ENCODE measurements at places on chromosomes 16 and 17. TPM values are rescaled to one million over a fixed set of nuclear protein-coding genes. Genes with fewer than 3 reads are reported as not detected.

- H3K27me3 ChIP-seq = no peaks in the 10 kb centered on the region
- H3K36me3 ChIP-seq = no peaks in the 10 kb centered on the region
- no peaks in the 10 kb centered on the region for H3K4me1 ChIP-seq
- DNase-seq = no peak
- no peak overlapping the region for H3K27ac ChIP-seq
Measured at GRCh38 chr17:45914047-45914717, 19.8 kb downstream of the MAPT start.

DNA sequence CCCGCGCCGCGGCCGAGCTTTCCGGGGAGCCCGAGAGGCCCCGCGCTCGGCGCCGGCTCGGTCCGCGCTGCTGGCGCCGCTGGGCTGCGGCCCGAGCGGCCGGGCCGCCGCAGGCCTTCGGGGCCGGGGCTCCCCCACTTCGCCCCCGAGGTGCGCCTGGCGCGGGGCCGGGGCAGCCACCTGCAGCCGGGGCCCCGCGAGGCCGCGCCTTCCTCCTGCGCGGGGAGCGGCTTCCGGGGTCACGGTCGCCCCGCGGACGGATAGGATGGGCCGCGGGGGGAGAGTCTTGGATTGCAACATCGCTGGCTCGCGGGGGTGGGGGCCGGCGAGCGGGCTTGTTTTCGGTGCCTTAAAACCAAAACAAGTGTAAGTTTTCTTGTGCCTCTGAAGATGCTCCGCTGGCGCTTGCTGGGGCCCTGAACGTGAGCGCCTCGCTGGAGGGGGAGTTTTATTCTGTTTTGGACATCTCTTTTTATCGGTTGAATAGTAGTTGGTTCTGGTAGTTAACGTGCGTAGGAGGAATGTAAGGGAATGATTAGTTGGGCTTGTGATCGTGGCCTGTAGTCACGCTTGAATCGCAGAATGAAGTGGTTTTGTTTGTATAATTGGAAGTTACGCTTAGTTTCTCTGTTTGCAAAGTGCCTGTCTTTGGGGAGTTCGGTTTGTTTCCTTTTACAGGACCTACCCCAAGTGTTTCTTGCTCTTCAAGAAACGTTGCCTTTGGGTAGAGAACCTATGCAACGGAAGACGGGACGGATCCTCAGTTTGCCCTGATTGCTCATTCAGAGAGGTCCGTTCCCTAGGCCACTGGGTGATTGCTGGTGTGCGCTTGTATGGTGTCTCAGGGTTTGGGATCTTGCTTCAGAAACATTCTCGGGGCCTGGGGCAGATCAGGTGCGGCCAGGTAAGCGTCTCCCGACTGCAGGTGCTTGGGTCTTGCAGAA lies 724 bp downstream of the UBE2I start:
- H3K27me3 ChIP-seq = no peaks in the 10 kb centered on the region
- peak overlapping the region; percentile 58 for H3K4me3 ChIP-seq
- peak overlapping the region; percentile 52 for H3K27ac ChIP-seq
- H3K36me3 ChIP-seq = peaks cover 10% of the 10 kb centered on the region

GRCh38 chr16:55046916-55047315 lies 116.3 kb downstream of the IRX5 start:
- H3K27me3 ChIP-seq = no peaks in the 10 kb centered on the region
- no peak overlapping the region for H3K4me3 ChIP-seq
- H3K27ac ChIP-seq = no peak overlapping the region
- DNase-seq = no peak
- no peaks in the 10 kb centered on the region for H3K4me1 ChIP-seq
- H3K36me3 ChIP-seq = no peaks in the 10 kb centered on the region

DNA sequence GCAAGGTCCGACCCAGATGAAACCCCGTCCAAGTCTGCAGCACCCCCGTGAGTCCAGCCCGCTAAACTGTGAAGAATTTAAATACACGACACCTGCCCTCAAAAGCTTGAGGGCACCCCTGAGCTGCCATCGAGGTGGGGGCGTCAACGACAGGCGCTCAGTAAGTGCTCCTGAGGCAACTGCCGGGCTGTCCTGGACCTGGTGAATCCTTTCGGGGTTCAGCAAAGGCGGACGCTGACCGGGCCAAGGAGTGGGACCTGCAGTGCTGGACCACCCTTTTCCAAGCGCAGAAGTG lies 512 bp upstream of the ENDOV start:
- no peaks in the 10 kb centered on the region for H3K36me3 ChIP-seq
- DNase-seq = no peak
- peak overlapping the region; percentile 91 for H3K4me3 ChIP-seq

DNA sequence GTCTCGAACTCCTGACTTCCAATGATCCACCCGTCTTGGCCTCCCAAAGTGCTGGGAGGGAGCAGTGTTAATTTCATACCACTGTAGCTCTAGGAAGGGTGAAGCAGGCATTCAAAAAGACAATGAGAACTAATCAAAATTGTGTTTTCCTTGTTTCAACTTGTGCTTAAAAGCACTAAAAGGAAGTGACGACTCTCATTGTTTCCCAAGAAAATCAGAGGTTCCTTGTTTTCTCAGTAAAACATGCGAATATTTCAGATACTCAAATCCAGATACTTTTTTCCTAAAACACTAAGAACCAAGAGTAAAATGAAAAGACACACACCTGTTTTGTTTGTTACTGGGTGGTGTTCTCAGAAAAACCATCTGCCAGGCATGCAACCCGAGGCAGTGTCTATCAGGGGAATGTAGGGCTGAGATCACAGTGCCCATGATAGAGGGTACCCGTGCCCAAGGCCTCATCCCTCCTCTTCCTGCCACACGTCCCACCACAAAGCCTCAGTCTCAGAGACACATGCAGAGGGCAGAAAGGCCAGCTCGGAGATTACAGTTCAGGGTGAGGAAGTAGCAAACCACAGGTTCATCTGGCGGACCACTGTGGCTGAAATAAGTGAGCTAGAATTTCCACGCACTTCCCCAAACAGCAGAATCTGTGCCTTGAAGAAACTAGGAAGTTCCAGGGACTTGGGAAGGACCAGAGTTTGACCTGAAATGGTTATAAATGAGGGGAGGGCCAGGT lies 33.7 kb downstream of the GINS3 start:
- no peaks in the 10 kb centered on the region for H3K27me3 ChIP-seq
- H3K4me3 ChIP-seq = no peak overlapping the region

- no peak for DNase-seq
- H3K27ac ChIP-seq = no peak overlapping the region
- no peaks in the 10 kb centered on the region for H3K36me3 ChIP-seq
- peaks cover 44% of the 10 kb centered on the region for H3K27me3 ChIP-seq
- H3K4me1 ChIP-seq = peaks cover 12% of the 10 kb centered on the region
Measured at GRCh38 chr17:36929851-36930582, 7.3 kb upstream of the LHX1 start.

The TLCD3B gene
- 0.65 TPM for total RNA-seq

DNA sequence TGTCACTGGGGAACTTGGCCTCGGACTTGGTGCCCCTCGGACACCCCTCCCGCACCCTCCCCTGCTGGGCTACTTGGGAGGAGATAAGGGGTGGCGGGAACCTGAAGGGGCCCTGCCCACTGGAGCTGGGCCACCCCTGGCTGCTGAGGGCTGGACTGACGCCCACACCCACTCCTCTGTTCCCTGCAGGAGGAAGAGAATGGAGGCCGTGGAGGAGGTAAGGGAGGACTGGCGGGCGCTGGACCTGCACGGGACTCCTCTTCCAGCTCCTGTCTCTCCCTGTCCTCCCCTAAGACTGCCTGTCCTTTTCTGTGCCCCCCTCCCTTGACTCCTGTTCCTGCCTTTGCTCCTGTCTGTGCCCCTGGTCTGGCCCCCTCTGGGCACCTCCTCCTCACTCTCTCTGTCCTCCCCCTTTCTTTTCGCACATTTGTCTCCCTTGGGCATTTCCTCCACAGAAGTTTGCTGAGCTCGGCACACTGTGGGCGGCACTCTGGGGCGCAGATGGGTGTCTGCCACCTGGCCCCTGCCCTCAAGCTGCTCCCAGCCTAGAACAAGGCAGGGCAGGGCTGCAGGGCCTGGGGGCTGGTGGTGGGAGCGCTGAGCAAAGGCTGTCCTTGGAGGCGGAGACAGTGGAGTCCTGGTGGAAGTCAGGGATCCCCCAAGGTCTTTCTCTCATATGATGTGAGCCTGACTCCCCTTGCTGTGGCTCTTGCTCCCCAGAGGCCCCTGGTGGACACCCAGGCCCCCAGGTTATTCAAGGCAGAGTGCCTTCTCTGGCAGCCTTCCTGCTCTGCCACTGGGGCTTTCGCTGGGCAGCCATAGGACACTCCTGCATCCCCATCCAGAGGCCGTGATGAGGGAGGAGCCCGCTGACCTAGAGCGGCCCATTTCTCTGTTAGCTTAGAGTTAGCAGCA lies 32.7 kb downstream of the ARHGAP23 start:
- H3K4me3 ChIP-seq = no peak overlapping the region
- H3K27ac ChIP-seq = no peak overlapping the region
- no peak for DNase-seq

DNA sequence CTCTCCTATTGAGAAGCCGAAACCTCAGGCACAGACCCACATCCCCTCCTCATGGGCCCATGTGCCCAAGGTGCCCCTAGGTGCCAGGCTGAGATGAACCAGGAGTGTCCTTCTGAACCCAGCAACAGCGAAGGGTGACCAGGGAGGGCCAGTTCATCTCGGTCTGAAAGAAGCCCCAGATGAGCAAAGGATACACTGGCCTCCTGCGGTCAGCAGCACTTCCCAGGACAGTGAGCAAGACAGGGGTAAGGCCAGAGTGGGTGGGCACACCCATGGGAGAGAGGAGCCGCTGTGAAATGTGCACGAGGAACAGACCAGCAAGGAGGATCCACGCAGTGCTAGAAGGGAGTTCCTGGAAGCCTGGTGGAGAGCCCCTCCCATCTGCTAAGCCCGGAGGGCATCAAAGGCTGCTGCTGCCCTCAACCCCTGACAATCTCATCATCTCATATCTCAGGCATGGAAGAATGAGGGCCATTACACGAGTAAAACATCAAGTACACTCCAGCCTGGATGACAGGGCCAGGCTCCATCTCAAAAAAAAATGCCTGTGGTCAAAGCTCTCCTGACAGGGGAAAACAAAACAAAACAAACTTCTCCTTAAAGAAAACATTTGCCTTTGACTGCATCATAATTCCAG lies 3.3 kb upstream of the HBZ start:
- H3K27ac ChIP-seq = no peak overlapping the region
- DNase-seq = no peak
- no peaks in the 10 kb centered on the region for H3K27me3 ChIP-seq
- peaks cover under 1% of the 10 kb centered on the region for H3K4me1 ChIP-seq
- no peaks in the 10 kb centered on the region for H3K36me3 ChIP-seq

DNA sequence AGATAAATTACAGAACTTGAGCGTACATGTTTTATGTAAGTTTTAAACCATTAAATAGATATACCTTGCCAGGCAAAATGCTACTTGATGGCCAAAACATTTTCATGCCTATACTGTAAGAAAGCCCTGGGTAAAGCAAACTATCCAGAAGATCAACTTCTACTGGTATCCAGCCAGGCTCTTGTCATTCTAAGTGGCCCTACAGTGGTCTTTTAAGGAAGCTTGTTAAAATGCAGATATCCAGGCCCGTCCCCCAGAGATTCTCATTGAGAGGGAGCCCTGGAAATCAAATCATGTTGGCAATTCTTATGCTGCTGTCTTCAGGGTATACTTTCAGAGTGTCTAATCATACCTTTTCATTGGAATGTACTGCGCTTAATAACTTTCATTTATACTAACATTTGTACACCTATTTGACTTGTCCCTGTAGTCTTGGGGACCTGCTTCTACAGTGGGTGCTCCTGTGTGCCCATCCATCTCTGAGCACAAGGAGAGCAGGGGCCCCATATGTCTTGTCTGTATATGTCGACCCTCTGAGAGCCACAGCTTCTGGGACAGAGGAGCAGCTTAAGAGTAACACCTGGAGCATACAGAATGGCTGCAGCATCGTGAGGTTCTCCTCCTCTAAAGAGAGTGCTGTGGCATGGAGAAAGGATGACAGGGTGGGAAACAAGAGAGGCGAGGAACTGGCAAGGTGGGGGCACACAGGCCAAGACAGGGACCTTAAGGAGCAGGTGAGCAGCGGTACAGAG lies 43.6 kb upstream of the ANKFY1 start:
- no peak overlapping the region for H3K4me3 ChIP-seq
- H3K36me3 ChIP-seq = no peaks in the 10 kb centered on the region
- H3K4me1 ChIP-seq = peaks cover 17% of the 10 kb centered on the region
- no peak for DNase-seq

DNA sequence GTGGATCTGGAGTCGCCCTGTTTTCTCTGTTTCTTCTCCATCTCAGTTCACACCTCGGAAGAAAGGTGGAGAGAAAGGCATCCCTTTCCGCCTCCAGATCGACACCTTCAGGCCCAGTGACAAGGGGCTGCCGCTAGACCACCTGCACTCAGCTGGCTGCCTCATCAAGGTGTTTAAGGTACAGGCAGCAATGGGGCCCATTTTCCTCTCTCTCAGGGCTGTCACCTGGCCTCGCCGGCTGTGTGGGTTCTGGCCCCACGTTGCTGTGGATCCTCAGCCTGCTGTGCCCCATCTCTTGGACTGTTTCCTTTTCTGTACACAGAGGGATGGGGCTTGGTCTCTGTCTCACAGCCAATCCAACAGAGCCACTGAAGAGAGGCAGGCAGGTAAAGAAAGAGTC lies 17.4 kb upstream of the STAC2 start:
- no peak overlapping the region for H3K27ac ChIP-seq
- H3K4me3 ChIP-seq = no peak overlapping the region
- H3K27me3 ChIP-seq = no peaks in the 10 kb centered on the region
- H3K4me1 ChIP-seq = peaks cover 7% of the 10 kb centered on the region

The ZG16 gene
- total RNA-seq = 0.19 TPM

The ZNF48 gene
- total RNA-seq = 4.7 TPM

DNA sequence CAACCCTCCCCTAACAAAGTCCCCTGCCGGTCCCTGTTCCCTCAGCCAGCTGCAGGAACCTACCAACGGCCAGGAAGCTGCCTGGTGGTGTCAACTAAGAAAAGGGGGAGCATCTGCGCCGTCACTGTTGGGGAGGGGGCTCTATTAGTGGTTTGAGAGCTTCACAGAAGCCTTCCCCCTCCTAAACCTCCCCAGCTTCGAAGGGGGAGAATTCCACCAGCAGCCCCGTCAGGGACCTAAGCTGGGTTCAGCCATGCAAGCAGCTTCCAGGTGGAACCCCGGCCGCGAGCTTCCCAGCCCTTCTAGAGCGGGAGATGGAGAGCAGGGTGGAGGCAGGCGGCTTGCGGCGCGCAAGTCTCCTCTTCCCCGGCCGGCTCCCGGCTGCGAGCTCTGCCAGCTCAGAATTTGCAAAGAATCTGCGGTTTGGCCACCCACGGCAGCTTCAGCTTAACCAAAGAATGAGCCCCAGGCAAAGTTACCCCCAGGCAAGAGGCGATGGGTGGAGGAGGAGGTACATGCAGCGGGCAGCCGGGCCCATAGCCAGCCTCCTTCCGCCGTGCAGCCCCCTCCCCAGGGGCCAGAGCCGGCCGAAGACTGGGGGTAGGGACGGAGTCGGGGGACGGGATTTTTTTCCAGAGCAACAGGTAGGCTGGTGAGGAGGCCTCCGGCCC lies 33.7 kb downstream of the DDX19A start:
- H3K4me3 ChIP-seq = peak overlapping the region; percentile 68
- H3K4me1 ChIP-seq = peaks cover 19% of the 10 kb centered on the region
- no peaks in the 10 kb centered on the region for H3K36me3 ChIP-seq

- DNase-seq = no peak
- no peaks in the 10 kb centered on the region for H3K27me3 ChIP-seq
- H3K4me3 ChIP-seq = no peak overlapping the region
- H3K36me3 ChIP-seq = peaks cover 1% of the 10 kb centered on the region
- no peak overlapping the region for H3K27ac ChIP-seq
Measured at GRCh38 chr16:69037373-69038160, 67.9 kb upstream of the HAS3 start.

The DHODH gene
- total RNA-seq = 14.4 TPM

- H3K4me1 ChIP-seq = peaks cover 8% of the 10 kb centered on the region
- no peak for DNase-seq
- no peaks in the 10 kb centered on the region for H3K27me3 ChIP-seq
- H3K27ac ChIP-seq = no peak overlapping the region
- no peaks in the 10 kb centered on the region for H3K36me3 ChIP-seq
Measured at GRCh38 chr16:17936766-17937402, 399.7 kb downstream of the NPIPA8 start.
